ENCODE measurements at places on chromosomes 1 and 21.

DNA sequence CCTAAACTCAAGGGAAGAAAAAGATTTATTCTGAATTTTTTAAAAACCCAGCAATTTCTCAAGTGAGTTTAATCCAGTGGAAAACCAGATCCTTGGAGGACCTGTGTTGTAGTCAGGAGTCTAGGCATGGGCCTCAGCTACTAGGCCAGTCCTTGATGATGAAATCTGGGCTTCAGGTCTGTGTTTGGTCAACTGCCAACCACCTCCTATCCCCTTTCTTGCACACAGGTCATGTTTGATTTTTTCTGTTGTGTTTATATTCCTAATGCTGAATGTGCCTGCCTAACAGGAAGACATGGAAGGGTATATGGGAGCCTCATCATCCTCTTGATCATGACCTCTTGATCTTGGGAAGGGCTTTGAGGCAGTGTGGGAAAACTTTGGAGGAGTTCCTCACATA, 38.2 kb upstream of the SLC19A2 start:
- no peak for DNase-seq

GRCh38 chr1:75575837-75576236, 35.1 kb downstream of the SLC44A5 start:
- no peak for DNase-seq

DNA sequence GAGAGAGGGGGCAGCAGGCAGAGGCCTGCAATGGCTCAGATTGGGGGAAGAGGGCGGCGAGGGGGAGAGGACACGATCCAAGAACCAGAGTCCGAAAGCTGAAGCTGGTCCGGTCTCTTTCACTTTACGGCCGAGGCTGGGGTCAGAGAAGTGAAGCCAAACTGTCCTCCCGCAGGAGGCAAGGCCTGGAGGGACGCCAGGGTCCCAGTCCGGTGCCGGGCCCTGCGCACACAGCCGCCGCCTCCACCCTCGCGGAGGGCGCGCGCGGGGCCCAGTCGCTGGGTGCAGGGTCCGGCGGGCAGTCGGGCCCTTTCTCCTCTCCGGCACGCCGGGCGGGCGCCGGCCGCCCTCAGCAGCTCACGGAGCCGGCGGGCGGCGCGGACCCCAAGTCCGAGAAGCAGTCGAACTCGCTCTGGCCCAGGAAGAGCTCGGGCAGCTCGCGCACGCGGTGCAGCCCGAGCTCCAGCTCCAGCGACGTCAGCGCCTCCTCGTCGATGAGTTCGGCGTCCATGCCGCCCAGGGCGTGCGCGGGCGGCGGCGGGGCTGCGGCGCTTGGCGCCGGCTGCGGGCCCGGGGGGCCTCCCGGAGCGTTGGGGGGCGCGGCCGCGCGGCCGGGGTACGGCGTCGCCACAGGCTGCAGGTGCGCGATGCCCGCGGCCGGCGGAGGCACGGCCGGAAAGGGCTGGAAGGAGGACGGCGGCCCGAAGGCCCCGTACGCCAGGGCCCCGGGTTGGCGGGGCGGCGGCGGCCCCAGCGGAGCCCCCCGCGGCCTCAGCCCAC, 749 bp downstream of the CITED4 start:
- no peak for DNase-seq

GRCh38 chr21:44919913-44920693, 596 bp downstream of the ITGB2 start:
- no peak for DNase-seq

GRCh38 chr1:56068210-56068609, 511.2 kb downstream of the PLPP3 start:
- DNase-seq, result no peak

GRCh38 chr1:171929121-171929520, 87.8 kb downstream of the DNM3 start:
- DNase-seq, result no peak

GRCh38 chr1:114482585-114482984, 28.4 kb downstream of the TRIM33 start:
- DNase-seq, result no peak

- no peak for DNase-seq
Measured at GRCh38 chr1:180849031-180849775, 63.5 kb upstream of the KIAA1614 start.

DNA sequence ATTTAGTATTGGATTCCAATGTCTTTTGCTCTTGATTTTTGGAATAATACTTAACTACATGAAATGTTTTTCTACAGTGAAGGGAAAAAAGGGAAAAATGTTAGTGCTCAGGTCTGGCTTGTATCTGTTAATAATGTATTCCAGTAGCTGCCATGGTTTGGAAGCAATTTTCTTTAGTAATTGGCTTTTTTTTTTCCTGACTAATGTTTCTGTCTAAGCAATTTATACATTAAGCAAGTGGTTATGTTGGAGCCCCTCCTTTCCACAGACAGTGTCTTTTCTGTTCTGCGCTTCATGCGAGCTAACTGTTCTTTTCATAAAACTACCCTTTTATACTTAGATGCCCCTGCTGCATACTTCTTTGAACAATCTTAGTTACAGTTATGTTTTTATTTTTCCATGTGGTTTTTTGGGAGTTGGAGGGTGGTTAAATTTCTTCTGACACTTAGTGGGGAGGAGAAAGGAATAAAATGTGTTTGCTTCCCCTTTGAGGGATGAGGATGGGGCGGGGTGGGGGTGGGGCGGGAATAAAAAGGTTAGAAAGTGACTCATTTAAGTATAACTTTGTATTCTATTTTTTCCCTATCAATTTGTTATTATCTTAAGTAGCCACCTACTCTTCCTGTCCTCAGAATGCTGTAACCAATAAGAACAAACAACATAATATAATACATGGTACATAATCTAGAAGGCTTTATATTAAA, 83.1 kb downstream of the CLIC4 start:
- no peak for DNase-seq

GRCh38 chr1:24139841-24140425, 3.0 kb downstream of the IL22RA1 start:
- no peak for DNase-seq

- no peak for DNase-seq
Measured at GRCh38 chr1:74679811-74680210, 6.2 kb upstream of the ERICH3 start.

DNA sequence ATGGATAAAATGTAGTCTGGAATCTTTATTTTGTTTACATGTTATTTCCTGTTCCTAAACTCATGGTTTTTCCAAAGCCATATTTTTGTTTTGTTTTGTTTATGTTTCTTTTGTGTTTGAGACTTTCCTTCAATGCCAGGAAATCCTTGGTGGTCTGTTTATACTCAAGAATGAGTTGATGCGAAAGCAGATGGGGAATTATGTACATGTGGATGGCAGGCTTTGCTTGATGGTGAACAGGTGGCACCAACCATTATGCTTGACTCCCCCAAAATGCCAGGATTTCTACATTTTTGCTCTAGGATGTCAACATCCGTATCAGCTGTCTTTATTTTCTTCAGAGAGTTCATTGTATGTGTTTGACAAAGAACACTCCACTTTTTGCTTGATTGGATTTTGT, 448.5 kb downstream of the PRDM2 start:
- DNase-seq, result no peak

DNA sequence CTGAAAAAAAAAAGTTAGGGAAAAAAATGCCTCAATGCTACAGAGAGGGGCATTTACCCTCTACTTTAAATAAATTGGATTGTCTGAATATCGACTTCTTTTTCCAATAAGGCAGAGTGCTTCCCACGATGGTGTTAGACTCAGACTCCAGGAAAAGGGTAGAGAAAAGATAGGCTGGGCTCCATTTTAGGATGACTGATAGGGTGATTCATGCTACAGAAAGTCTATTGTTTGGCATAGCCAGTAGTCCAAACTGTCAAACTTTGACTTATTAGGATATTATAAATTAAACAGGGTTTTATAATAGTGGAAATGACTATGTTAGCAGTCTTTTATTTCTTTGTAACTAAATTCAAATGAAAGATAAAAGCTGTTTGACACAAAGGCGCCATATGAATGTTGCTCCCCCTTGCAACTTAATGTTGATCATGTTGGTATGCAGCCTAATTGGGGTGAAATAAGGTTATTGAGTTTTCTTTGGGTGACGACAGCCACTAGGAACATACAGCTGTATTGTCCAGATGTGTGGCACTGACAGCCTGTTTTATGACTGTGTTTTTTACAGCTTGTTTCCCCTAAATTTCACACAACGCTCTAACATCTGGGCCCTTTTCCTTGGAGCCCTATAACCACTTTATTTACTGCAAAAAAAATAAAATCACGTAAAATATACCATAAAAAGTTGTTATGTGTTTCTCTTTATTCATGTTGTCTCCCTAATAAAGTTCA, 69.3 kb downstream of the SPAG17 start:
- no peak for DNase-seq

DNA sequence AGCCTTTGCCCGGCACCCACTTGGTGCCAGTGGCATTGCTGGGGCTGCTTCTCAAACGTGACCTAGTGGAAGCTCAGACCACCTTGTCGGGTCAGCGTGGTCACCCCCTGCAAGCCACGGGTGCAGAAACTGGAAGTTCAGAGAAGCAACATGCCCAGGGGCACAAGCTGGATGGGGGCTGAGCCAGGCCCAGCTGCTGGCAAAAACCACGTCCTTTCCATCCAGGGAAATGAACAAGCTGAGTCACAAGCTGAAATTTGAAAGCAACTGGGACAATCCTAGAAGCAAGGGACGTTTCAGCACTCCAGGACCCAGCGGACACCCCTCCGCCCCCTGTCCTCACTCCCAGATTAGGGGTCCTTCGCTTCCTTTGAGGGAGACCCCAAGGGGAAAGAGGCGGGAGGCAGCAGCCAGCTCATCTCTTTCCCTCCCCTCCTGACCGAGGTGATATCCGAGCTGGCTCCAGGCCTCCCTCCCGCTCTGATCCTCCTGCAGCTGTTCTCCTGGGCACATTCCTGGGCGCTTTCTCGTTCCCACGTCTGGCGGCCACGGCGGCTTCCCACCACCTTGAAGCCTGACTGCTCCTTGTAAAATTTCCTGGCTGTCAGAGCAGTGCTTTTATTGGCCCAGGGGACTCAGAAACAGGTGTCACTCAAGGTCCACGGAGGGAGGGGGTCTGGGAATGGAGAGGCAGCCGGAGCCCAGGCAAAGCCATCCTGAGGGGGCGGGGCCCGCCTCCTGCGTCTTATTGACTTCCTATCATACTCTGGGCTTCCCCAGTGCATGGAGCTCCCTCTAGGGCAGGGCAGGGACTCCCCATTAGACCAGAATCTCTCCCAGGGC, 62.8 kb downstream of the PAX7 start:
- no peak for DNase-seq

GRCh38 chr1:234926559-234927311, 201.9 kb downstream of the TOMM20 start:
- no peak for DNase-seq

DNA sequence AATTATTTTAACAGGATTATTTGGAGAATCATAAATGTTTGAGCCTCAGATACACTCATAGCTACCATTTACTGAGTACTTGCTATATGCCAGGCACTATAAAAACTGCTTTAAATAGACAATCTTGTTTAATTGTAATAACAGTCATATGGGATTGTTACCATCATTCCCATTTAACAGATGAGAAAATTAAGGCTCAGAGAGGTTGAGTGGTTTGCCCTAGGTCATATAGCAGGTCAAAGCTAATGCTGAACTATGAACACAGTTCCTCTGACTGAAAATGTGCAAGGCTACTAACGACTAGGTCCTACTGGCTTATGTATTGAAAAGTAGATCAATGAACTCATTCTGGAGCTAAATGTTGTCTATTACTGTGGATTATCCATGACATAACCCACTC, 63.4 kb downstream of the DDR2 start:
- DNase-seq, result no peak

DNA sequence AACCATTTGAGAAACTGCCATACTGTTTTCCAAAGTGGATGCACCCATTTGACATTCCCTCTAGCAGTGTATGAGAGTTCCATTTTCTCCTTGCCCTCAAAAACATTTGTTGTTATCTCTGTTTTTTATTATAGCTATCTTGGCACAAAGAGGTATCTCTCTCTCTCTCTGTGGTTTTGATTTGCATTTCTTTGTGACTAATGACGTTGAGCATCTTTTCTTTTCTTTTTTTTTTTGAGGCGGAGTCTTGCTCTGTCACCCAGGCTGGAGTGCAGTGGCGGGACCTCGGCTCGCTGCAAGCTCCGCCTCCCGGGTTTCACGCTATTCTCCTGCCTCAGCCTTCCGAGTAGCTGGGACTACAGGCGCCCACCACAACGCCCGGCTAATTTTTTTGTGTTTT, 17.4 kb upstream of the ZMYM6 start:
- no peak for DNase-seq

- no peak for DNase-seq
Measured at GRCh38 chr1:228048659-228049298, 33.7 kb upstream of the ARF1 start.

GRCh38 chr21:34289856-34290255, 74.0 kb upstream of the KCNE2 start:
- no peak for DNase-seq

GRCh38 chr1:76336931-76337371, 262.4 kb downstream of the ST6GALNAC3 start:
- DNase-seq, result no peak

DNA sequence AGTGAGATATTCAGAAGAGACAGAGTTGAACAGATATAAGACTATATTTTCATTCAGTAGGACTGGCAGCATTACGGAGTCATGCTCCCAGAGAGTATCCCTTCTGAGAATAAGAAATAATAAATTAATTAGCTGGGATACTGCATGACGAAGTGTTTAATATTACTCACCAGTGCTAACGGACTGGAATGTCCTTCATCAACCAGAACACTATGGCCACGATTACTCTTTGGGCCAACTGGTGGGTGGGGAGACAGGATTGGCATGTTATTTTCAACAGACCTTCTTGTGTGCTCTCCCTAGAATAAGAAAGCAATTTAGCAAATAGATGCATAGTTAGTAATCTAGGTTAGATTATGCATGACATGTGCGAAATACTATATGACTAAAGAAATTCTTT, 32.4 kb downstream of the ERICH3 start:
- DNase-seq, result no peak

- no peak for DNase-seq
Measured at GRCh38 chr1:114588196-114588689, 6.8 kb upstream of the BCAS2 start.

GRCh38 chr1:244761279-244761678, 74.2 kb upstream of the COX20 start:
- no peak for DNase-seq

GRCh38 chr1:210233495-210234328, 1.1 kb downstream of the SERTAD4 start:
- DNase-seq, result no peak

- no peak for DNase-seq
Measured at GRCh38 chr1:224726441-224727182, 110.5 kb downstream of the CNIH3 start.

DNA sequence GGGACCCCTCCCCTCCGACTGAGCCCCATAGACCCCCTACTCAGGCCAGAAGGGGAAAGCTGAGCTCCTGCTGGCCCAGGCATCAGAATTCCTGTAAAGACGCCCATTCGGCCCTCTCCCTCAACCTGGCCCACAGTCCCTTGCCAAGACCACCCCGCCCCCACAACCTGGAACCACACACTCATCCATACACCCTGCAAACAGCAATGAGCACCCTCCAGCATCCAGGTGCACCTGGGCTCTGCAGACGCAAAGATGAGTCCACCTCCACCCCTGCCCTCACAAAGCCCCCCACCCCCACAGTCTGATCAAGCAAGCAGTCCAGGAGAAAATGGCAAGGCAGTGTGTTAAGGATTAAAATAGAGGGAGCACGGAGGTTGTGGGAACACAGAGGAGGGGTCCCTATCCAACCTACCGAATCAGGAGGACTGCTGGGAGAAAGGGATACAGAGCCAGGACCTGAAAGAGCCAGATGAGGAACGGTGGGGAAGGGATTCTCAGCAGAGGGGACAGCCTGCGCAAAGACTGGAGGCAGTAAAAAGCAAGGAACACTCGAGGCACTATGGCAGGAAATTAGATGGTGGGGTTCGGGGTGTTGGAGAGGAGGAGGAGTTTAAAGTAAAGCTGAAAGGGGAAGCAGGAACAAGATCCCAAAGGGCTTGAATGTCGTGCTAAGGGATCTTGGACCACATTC, 67.3 kb upstream of the LAPTM5 start:
- no peak for DNase-seq

Data from stimulated activated CD4-positive, alpha-beta T cell treated with anti-CD3 and anti-CD28 coated beads, Interleukin-1b, Interleukin-23, amount 100 ng/mL, for 1 hour (primary cell).